ENCODE measurements at places on chromosomes 11 and 22. TPM values are rescaled to one million over a fixed set of nuclear protein-coding genes. Genes with fewer than 3 reads are reported as not detected.

NRGN gene
- 5.0 TPM for total RNA-seq

- DNase-seq = no peak
- H3K27ac ChIP-seq = no peak overlapping the region
- peaks cover 74% of the 10 kb centered on the region for H3K36me3 ChIP-seq
Observed at GRCh38 chr11:11324090-11324489, 29.0 kb downstream of the CSNK2A3 start.

DENND6B gene
- 1.2 TPM for total RNA-seq

UPK3A gene
- total RNA-seq = not detected

ADM gene
- total RNA-seq = 14.2 TPM

DNA sequence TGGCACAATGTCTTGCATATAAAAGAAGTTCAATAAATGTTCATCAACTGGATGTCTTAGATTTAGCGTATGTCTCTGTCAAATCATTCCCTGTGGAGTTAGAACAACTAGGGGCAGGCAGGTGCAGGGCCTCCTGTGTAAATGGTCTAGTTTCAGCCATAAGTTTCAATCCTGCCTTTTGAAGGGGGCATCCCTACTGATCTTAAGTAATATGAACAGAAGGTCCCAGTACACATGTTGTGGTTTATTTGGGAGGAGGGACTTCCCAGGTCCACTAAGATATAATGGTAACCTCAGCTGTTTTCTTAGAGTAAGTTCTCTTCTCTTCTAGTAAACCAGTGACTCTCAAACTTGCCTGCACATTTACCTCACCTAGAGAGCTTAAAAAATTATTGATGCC lies 19.8 kb downstream of the TTC12 start:
- no peak for DNase-seq
- H3K4me1 ChIP-seq = no peaks in the 10 kb centered on the region
- H3K27ac ChIP-seq = no peak overlapping the region
- no peak overlapping the region for H3K4me3 ChIP-seq
- H3K36me3 ChIP-seq = peaks cover 92% of the 10 kb centered on the region

VSIG10L2 gene
- 0.08 TPM for total RNA-seq

DNA sequence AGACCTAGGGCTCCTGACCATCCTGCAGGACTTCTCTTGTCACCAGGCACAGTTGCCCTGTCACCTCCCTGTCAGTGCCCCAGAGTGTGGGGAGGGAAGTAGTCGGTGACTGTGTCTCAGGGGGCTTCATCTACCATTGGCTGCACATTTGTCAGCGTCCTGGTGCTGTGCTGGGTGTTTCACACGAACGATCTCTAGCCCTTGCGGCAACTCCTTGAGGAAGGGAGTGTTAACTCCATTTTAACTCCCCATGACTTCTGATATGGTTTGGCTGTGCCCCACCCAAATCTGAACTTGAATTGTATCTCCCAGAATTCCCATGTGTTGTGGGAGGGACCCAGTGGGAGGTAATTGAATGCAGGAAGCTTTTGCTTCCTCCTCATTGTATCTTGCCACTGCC lies 7.1 kb downstream of the TSKU start:
- H3K36me3 ChIP-seq = peaks cover under 1% of the 10 kb centered on the region
- no peak for DNase-seq
- no peak overlapping the region for H3K27ac ChIP-seq

DNA sequence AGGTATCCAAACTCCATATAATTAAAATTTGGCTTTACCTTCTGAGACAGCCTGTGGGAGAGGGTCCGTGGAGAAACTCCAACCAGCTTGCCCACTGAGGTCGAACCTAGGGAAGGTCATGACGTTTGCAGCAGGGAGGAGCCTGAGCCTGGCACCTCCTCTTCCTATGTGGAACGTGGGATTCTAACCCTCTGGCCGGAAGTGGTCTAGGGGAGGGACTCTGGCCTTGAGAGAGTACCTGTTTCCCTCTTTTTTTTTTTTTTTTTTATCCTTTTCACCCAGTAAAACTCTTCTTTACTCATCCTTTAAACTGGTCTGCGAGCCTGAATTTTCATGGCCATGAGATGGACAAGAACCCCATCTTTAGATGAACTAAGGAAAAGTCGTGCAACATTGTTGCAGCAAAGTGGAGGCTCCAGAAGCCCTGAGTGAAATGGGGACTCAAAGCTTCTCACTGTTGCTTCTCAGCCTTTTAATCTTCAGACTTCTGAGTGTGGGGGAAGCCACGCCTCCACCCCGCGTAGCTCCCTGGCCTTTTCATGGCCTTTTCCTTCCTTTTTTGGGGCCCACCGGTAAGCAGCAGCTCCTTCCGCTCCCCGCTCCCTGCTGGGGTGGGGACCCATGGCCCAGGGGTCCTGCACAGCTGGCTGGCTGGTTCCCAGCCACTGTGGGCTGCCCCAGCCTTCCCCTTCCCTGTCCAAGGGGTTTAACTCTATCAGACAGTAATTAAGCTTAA lies 1359.9 kb downstream of the LRRC4C start:
- H3K27ac ChIP-seq = no peak overlapping the region
- H3K4me1 ChIP-seq = no peaks in the 10 kb centered on the region
- no peaks in the 10 kb centered on the region for H3K27me3 ChIP-seq
- DNase-seq = no peak

DNA sequence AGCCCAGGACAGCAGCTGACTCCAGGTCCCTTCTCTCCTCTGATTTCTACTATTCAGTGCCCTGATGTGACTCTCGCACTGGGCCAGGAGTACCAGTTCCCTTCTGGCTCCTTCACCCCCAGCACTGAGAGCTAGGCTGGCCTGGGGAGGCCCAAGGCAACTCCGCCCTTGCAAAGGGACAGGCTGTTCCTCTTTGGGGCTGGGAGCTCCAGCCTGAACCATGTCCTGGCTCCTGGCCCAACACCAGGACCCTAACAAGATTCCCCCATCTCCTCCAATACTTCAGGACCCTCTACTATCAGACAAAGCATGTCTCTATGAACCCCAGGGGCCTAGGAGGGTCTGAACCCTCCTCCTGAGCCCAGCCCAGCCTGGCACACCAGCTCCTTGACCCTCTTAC lies 12.5 kb downstream of the CREB3L1 start:
- DNase-seq = no peak
- H3K4me1 ChIP-seq = peaks cover 61% of the 10 kb centered on the region
- H3K27ac ChIP-seq = peak overlapping the region; percentile 12
- H3K27me3 ChIP-seq = no peaks in the 10 kb centered on the region
- no peaks in the 10 kb centered on the region for H3K36me3 ChIP-seq
- H3K4me3 ChIP-seq = no peak overlapping the region

GRCh38 chr11:86081455-86081854 lies 12.6 kb upstream of the PICALM start:
- no peak for DNase-seq
- no peaks in the 10 kb centered on the region for H3K27me3 ChIP-seq
- H3K4me3 ChIP-seq = no peak overlapping the region

- H3K4me1 ChIP-seq = no peaks in the 10 kb centered on the region
- no peak for DNase-seq
- H3K4me3 ChIP-seq = no peak overlapping the region
- no peaks in the 10 kb centered on the region for H3K36me3 ChIP-seq
Observed at GRCh38 chr22:26417406-26417805, 11.7 kb upstream of the ASPHD2 start.
